ENCODE measurements at places on chromosomes 16 and 17. TPM values are rescaled to one million over a fixed set of nuclear protein-coding genes. Genes with fewer than 3 reads are reported as not detected.

The NDRG4 gene
- 336 TPM for total RNA-seq

The DLX4 gene
- total RNA-seq: not detected

The DVL2 gene
- 20.1 TPM for total RNA-seq

DNA sequence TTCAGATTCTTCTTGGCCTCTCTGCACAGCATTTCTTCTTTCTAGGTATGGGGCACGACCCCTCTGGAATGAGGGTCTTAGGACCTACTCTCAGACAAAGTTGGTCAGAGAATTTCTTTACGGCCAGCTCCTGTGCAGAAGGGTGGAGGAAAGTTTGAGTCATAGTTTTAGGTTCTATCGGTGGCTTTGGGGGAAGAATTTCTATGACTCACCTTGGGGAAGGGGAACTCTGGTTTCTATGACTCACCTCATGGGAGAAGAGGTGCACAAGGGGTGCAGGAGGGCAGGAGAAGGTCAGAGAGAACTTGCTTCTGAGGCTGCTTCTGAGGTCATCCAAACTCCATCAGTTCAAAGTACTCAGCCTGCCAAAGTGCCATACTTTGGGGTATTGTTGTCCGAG is 2.5 kb upstream of the ABCC12 start:
- H3K4me3 ChIP-seq: no peak overlapping the region
- no peak for DNase-seq
- H3K4me1 ChIP-seq: peaks cover 19% of the 10 kb centered on the region
- H3K36me3 ChIP-seq: no peaks in the 10 kb centered on the region
- no peak overlapping the region for H3K27ac ChIP-seq

DNA sequence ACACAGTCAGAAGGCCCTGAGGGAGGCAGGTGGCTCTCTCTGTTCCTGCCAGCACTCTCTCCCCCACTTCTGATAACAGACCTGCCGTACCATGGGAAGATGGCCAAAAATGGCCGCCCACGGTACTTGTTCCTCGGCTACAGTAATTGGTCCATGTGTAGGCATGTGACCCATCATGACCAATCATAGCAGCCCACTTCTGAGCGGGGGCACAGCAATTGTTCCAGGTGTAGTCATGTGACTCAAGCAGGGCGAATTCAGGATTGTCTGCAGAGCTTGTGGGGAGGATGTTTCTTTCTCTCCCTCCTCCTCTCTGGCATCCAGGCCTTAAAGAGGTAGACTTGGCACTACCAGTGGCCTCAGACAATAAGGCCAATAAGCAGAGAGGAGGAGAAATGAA is 250.4 kb downstream of the MRTFB start:
- peaks cover 57% of the 10 kb centered on the region for H3K4me1 ChIP-seq
- H3K36me3 ChIP-seq: no peaks in the 10 kb centered on the region

- no peaks in the 10 kb centered on the region for H3K36me3 ChIP-seq
- H3K27me3 ChIP-seq: no peaks in the 10 kb centered on the region
- no peak overlapping the region for H3K4me3 ChIP-seq
- no peak for DNase-seq
Measured at GRCh38 chr17:33469421-33469820, 176.3 kb upstream of the ASIC2 start.

DNA sequence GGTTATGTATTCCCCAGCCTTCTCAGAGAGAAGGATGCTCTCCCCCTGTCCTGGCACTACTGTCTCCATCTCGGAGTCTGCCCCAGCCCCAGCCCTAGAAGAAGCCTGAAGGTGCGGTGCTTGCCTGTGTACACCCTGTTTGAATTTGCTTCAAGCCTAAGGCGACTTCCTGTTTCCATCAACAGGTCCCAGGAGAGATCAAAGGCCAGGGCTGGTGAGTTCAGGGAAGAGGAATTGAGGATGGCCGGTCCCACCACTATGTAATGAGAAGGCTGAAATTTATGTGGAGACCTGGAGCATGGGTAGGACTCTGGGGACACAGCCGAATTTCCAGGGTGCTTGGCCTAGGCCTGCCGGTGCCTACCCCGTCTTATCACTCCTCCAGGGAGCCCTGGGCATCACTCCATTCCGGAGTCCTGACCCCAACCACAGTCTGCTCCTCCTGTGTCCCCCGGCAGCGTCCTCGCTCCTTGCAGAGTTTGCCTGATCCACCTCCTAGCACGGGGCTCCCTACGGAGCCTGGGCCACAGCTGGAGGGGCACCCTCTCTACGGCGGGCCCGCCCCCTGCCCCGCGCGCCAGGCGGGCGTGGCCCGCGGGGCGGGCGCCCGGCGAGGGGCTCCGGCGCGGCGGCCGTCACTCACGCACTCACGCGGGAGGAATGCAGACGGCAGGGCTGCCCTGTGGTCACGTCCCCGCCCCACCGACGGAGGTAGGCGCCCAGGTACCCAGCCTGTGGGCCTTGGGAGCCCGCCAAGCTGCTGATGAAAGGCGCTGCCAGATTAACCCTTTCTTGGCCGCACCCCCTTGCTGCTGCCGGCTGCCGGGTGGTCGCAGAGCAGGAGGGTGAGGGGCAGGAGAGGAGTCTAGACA is 53.8 kb upstream of the TAC4 start:
- H3K4me1 ChIP-seq: no peaks in the 10 kb centered on the region
- no peak for DNase-seq
- no peak overlapping the region for H3K4me3 ChIP-seq
- H3K27me3 ChIP-seq: peaks cover 51% of the 10 kb centered on the region

DNA sequence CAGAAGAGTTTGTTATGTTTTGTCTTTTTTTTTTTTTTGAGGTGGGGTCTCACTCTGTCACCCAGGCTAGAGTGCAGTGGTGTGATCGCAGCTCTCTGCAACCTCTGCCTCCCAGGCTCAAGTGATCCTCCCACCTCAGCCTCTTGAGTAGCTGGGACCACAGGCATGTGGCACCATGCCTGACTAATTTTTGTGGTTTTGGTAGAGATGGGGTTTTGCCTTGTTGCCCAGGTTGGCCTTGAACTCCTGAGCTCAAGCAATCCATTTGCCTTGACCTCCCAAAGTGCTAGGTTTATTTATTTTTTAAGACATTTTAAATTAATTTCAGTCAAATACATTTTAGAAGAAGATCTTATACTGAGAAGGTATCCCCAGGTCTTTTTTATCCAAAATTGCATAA is 366.7 kb downstream of the KCNJ2 start:
- H3K4me1 ChIP-seq: no peaks in the 10 kb centered on the region
- H3K4me3 ChIP-seq: no peak overlapping the region
- no peak for DNase-seq
- no peaks in the 10 kb centered on the region for H3K36me3 ChIP-seq
- H3K27ac ChIP-seq: no peak overlapping the region
- H3K27me3 ChIP-seq: no peaks in the 10 kb centered on the region

DNA sequence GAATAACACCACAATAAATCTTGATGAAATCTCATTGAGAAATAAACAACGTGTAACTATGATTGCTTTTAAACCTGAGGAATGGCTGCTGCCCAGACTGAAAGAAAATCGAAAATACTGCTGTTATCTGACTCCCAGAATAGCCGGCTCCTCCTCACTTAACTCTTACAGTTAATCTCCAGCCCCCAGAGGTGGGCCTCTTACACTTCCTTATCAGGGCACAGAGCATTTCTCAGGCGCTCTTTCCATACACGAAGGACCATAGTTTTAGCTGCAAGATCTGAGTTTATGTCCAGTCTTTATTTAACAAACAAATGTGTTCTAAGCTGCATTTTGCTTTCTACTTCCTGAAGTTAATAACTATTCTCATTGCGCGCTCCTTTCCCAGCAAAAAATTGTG is 206.9 kb downstream of the MAP2K4 start:
- peaks cover 3% of the 10 kb centered on the region for H3K4me1 ChIP-seq
- no peak overlapping the region for H3K27ac ChIP-seq
- H3K36me3 ChIP-seq: no peaks in the 10 kb centered on the region
- H3K4me3 ChIP-seq: no peak overlapping the region
- H3K27me3 ChIP-seq: no peaks in the 10 kb centered on the region
- no peak for DNase-seq

Measured in heart right ventricle (tissue), 16 donors.